T-helper 22 cell (primary cell): ENCODE measurements at places on chromosomes 5 and 9.

- no peak for DNase-seq
These were observed 43.9 kb downstream of the MAP1B start for GRCh38 chr5:72151169-72151568.

- DNase-seq: no peak
These were observed 127.2 kb upstream of the FER start for GRCh38 chr5:108620516-108620915.

- no peak for DNase-seq
These were observed 61.6 kb upstream of the ANGPTL2 start for GRCh38 chr9:127183814-127184582.

DNA sequence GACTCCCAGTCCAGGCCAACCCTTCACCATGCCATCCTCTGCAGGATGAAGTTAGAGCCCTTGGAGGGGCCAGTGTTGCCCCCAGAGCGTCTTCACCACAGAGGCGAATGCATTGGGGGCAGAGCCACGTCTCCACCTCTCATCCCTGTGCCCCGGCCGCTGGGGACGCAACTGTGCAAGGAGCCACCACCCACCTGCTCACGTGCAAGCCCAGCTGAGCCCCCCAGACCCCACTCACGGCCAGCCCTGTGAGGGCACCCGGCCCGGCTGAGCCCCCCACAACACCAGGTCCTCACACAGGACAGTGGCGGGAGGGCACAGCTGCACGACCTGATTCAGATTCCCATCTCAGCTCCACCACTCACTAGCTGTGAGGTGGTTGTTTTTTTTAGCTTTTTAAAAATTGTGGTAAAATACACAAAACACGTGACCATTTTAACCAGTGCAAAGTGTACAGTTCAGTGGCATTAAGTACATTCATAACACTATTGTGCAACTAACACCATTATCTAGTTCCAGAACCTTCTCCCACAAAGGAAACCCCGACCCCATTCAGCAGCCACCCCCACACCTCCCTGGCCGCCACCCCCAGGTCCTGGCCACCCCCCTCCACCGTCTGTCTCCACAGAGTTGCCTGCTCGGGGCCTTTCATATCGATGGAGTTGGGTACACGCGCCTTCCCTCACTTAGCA, 33.5 kb upstream of the UBAC1 start:
- no peak for DNase-seq

- DNase-seq: no peak
These were observed 5.5 kb downstream of the C7 start for GRCh38 chr5:40914835-40915234.

GRCh38 chr5:141883184-141883891, 5.1 kb upstream of the PCDH1 start:
- DNase-seq: no peak

GRCh38 chr9:104960662-104961061, 32.7 kb upstream of the ABCA1 start:
- no peak for DNase-seq

DNA sequence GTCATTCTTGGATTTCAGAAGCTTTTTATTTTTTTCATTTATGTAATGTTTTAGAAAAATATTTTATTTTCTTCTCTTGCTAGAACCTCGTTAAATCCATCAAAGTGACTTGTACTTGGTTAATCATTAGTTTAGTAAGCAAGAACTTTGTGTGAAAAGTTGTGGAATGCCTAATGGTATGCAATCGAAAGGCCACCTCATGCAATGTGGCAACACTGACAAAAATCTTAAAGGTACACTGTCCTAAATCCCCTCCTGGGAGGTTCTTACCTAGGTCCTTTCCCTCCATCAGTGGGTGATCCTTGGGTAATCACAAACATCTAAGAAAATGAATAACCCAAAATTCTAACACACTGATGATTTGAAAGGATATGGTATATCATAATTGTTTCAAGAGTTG, 304.2 kb downstream of the DNAH5 start:
- no peak for DNase-seq

DNA sequence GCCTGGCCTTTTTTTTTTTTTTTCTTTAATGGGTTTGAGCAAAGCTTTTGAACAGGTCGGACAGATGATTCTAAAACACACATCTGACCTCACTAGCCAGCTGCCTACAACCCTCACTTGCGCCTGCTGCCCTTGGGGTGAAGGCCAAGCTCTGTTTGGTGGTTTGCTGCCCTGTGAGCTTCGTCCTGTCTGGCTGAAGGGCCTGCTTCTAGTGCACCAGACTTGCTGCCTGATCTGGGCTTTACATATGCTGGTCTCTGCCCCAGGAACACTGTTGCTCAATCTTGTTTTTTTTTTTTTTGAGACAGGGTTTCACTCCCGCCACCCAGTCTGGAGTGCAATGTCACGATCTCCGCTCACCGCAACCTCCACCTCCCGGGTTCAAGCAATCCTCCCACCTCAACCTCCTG, 16.4 kb upstream of the DOLPP1 start:
- DNase-seq: no peak

GRCh38 chr9:3920604-3921582, 379.0 kb downstream of the GLIS3 start:
- DNase-seq: no peak
